A549 treated with GW870086 at 1 μM for 4 hours (cell line): ENCODE measurements at places on chromosomes 13 and 19. TPM values are rescaled to one million over a fixed set of nuclear protein-coding genes. Genes with fewer than 3 reads are reported as not detected.

The DLL3 gene
- 8.3 to 11.1 TPM (median 10.1 TPM) in 5 replicates for total RNA-seq

The MED26 gene
- 3.4 to 5.5 TPM (median 5.4 TPM) in 5 replicates for total RNA-seq

The OR7D2 gene
- total RNA-seq: not detected in 5 replicates

The PEG3 gene
- not detected in 5 replicates for total RNA-seq

The PIK3R2 gene
- total RNA-seq: 2.1 to 13.4 TPM (median 10.4 TPM) in 5 replicates

The ADM5 gene
- 3.7 to 6.1 TPM (median 5.6 TPM) in 5 replicates for total RNA-seq
